ENCODE measurements at places on chromosomes 1 and 21.

DNA sequence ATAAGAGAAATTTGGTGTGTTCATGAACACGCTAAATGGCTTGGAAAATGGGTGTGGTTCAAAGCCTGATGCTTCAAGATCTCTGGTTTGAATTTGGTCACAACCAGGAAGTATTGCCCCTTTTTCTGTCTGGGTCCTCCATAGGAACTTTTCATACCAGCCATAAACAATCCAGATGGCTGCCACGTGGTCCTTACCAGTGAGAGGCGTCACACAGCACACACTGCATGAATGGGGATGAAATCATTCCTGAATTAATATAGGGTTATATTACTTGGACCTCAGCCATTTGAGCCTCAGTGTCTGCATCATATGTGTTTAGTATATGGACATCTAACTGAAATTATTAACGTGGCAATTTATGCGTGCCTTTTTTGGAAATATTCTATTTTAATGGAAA is 64.0 kb downstream of the PRRX1 start:
- DNase-seq = no peak

GRCh38 chr1:179323436-179323835 is 29.8 kb downstream of the SOAT1 start:
- no peak for DNase-seq

- no peak for DNase-seq
Observed at GRCh38 chr1:186643614-186644013, 36.6 kb downstream of the PTGS2 start.

DNA sequence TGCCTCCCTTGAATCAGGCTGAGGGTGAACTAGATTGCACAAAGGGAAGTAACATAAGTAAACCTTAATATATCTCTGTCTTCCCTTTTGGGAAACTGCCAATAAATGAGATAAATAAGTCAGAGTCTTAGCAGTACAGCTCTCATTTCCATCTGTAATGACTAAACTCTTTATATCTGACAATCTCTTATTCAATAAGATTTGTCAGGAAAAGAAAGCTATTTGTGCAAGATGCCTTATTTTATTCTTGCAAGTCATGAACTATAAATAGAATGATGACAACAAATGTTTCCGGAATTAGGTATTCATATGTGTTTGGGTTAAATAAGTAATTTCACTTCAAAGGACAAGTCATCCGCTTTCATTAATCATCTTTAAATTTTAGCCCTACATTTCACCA is 229.2 kb downstream of the PTGER3 start:
- no peak for DNase-seq
